Neural crest cell (in vitro differentiated cells): ENCODE measurements at places on chromosomes 6 and 20. TPM values are rescaled to one million over a fixed set of nuclear protein-coding genes. Genes with fewer than 3 reads are reported as not detected.

The HTR1E gene
- not detected in 2 replicates for total RNA-seq

GRCh38 chr6:156719395-156719719 lies 57.8 kb upstream of the ARID1B start:
- DNase-seq, result no peak

DNA sequence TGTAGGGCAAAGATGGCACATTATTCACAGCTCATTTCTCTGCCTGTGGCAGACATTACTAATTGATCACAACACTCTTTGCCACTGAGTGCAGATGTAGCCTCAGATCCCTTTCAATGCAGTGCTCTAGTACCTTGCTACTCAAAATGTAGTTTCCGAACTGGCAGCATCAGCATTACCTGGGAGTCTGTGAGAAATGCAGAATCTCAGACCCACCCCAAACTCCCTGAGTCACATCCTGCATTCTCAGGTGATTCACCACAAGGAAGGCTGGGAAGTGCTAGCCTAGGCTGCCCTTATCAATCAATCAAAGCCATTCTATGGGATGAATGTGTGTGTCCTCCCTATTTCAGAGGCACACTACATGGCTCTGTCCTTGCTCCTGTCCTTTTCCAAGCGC lies 58.5 kb downstream of the PCNA start:
- no peak for DNase-seq

DNA sequence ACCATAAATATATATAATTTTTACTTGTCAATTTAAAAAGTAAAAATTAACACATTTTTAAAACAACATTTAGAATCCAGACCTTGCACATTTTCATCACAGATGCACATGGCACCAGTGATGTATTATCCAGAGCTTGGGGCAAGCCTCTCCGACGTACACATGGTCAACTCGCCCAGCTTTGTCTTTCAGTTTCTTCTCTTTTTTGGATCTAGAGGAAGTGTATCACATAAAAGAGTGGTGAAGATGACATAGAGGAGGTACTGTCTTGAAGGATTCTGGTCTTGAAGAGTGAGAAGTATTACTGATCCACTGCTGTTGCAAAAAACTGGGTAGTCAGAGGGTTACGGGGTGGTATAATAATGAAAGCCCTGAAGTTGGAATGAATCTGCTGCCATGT lies 46.9 kb upstream of the TAB2 start:
- no peak for DNase-seq

The CRYBG1 gene
- 0.07 TPM in 1 of 2 replicates, not detected in the other for total RNA-seq

The GTF3C6 gene
- total RNA-seq, result 134 and 147 TPM in 2 replicates

- no peak for DNase-seq
These were observed 171.5 kb downstream of the LY86 start for GRCh38 chr6:6760002-6760401.
